Stimulated activated CD4-positive, alpha-beta T cell treated with anti-CD3 and anti-CD28 coated beads, TNF-alpha, amount 100 ng/mL, for 4 hours (primary cell): ENCODE measurements at places on chromosomes 3 and 15.

GRCh38 chr3:72290859-72291638 is 506.1 kb upstream of the PROK2 start:
- DNase-seq, result no peak

DNA sequence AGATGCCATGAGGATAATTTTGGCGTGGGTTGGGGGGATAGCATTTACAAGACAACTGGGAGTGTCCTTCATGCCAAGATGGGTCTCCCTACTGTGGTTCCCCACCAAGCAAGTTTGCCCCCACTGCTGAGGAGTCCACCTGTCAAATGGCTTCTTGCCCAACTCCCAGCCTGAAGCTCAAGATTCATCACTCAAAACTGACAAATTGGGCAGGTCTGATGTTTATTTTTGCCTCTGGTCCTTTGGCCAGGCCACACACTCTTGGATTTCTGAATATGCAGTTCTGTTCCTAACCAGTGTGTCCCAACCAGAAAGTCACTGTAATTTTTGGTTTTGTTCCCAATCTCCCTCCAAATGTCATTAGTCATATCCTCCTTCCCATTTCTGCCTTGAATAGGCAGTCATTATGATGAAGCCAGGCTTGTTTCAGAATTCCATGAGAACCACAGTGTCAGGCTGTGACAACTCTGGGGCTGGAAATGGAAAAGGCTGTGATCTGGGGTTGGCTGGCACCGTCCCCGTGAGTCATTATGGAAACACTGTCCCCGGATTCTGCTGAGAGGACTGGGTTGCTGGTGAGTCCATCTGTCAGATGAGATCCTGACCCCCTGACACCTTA is 29.3 kb upstream of the MEF2A start:
- no peak for DNase-seq

GRCh38 chr3:45640724-45641361 is 46.3 kb downstream of the LIMD1 start:
- DNase-seq, result no peak

- DNase-seq, result peak; percentile 97
These were observed at the start of gene GSK3B for GRCh38 chr3:120093911-120094775. GSK3B (minus strand) TSS chr3:120094447; CDS start chr3:120093434, 1,013 bp downstream.

DNA sequence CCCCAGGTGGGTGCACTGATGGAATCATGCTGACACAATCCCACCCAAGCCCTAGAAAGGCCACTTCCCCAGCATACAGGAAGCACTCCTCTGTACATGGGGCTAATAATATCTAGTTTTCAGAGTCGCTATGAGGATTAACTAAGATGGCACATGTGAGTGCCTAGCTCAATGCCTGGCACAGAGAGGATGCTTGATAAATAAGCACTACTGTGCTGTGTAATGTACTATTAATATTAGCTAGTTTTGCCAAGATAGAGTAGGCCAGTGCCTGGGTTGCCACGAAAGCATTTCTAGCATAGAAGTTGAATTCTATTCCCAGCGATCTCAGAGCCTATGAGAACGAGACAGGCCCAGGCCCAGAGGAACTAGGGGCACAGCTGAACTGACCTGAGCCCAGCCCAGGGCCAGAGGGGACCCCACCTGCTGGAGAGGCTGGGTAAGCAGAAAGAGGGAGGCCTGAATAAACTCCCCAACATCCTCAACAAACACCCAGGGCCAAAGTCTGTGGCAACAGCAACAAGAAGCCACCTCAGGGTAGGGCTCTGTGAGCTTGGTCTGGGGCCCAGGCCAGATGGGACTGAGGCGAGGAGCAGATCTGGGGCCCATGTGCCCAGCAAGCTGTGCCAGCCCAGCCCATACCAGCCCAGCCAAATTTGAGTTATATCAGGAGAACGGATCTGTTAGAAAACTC is 7.6 kb upstream of the SEMA7A start:
- no peak for DNase-seq

- DNase-seq, result no peak
These were observed 177.5 kb upstream of the LPP start for GRCh38 chr3:187976365-187976900.

DNA sequence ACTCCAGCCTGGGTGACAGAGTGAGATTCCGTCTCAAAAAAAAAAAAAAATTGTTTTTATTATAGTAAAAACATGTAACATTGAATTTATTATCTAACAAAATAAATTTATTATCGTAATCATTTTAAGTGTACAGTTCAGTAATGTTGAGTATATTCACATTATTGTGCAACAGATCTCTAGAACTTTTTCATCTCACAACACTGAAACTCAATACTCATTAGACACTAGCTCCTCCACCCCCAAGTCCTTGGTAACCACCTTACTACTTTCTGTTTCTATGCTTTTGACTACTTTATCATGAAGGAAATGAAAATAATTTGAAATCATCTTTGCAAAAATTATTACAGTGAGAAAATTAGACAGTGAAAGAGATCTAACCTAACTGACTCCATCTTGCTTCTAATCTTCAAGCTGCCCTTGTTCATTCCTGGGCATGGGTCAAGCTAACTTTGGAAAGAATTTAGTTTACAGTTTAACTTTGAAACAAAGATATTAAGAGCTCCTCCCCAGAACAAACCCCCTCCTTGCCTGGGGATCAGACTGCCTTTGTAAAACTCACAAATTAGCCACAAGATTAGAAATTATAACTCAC is 15.0 kb upstream of the FYCO1 start:
- DNase-seq, result no peak

DNA sequence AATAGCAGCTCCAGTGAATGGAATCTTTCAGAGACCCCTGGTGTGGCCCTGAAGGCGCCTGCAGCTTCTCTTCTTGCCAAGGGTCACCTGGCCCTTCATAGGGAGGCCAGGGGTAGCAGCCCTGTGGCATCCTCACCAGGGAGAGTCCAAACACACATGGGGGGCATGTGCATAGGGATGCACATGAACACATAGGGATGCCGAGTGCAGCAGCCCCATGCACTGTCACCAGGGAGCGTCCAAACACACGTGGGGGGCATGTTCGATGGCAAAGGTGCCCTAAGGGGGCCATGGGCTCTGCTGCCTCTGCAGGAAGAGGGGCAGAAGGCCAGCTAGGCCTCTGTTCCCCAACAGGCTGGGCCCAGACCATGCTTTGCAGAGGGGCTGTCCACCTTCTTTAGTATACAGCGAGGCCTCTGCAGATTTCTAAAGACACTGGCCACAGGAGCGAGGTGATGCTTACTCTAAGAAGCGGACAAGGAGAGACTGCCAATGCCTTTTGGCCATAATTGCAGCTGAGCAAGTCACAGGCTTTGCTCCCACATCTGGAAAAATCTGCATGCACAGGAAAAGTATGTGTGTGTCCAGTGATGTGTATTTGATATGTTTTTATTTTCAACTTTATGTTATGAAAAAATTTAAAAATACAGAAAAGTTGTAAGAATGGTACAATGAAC is 21.0 kb downstream of the ANAPC13 start:
- DNase-seq, result no peak

DNA sequence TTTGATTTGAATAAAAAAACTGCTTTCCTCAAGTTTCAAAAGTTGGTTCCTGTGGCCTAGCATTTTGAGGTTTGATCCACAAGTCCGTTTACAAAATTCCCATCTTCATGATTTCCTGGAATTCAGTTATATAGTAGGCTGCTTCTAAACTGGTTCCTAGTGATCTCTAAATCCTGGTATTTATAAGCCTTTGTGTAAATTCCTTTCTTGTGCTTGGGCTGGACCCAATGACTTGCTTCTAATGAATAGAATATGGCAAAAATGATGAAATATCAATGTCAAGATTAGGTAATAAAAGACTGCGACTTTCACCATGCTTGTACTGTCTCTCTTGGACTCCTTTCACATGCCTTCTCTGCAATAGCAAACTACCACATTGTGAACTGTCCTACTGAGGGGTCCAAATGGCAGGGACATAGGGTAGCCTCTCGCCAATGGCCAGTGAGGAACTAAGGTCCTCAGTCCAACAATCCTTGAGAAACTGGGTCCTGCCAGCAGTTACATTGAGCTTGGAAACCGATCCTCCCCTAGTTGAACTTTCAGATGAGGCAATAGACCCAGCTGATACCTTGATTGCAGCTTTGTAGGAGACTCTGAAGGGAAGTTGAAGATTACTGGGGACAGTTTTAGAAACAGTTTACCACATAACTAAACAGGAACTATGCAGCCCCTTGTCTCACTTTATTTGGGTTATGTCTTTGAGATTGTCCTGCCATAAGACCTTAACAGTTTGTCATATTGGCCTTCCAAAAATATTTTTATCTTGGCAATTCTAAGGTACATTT is 303.9 kb upstream of the TBC1D5 start:
- DNase-seq, result no peak

GRCh38 chr3:70049761-70050160 is 50.2 kb downstream of the SAMMSON start:
- DNase-seq, result no peak

DNA sequence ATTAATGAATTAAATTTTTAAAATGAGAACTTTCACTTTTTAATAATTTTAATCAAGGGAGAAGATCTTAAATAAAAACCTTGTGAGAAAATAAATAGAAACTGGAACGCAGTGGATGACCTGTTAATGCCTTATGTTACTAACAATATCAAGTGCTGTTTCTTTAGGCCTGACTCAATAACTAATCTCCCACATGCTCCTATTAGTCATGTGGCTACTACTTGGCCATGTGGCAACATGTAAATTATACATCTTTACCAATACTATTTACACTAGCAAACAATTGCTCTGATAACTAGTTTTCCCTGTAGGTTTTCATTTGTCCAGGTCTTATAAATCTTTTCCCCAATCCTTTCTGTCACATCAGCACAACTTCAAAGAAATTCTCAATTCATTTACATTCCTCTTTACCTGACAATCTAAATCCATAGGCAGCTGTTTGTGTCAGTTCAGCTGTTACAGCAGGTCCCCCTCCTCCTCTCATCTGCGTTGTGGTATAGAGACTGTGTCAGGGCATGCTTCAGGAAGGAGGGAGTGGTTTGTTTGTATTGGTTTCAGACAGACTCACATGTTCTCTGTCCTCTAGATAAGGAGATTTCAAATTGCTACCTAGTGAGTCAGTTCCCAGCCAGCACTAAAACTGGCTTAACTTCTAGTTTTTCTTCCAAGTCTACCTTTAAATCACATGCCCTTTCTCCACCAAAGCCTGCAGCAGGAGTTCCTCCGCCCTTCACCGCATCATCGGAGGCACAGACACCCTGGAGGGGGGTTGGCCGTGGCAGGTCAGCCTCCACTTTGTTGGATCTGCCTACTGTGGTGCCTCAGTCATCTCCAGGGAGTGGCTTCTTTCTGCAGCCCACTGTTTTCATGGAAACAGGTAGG is 11.3 kb upstream of the C3orf52 start:
- DNase-seq, result no peak

GRCh38 chr3:27596334-27596841 is 112.2 kb upstream of the SLC4A7 start:
- DNase-seq, result no peak

DNA sequence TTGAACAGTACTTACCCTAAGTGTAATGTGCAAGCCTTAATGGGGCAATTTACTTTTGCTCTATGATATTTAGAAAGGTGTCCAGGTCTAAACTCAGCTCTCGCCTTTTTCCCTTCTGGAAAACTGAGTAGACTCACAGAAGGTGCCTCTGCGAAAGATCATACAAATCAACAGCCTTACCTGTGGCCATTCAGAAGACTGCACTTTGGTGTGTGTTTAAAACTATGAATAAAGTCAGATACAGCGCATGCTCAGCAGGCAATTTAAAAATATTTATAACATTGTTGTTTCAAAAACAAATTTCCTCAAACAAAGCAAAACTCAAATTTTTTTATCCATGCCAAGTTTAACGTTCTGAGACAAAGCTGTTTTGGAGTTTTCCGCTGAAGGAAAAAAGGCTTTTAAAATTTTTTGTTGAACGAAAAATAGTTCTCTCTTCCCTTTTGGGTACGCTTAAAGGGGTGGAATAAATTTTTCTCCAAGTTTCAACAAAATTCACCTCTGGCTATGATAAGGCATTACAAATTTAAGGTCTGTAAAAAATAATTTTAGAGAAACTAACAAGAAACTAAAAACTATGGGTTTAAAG is 156.3 kb downstream of the TIGIT start:
- no peak for DNase-seq

DNA sequence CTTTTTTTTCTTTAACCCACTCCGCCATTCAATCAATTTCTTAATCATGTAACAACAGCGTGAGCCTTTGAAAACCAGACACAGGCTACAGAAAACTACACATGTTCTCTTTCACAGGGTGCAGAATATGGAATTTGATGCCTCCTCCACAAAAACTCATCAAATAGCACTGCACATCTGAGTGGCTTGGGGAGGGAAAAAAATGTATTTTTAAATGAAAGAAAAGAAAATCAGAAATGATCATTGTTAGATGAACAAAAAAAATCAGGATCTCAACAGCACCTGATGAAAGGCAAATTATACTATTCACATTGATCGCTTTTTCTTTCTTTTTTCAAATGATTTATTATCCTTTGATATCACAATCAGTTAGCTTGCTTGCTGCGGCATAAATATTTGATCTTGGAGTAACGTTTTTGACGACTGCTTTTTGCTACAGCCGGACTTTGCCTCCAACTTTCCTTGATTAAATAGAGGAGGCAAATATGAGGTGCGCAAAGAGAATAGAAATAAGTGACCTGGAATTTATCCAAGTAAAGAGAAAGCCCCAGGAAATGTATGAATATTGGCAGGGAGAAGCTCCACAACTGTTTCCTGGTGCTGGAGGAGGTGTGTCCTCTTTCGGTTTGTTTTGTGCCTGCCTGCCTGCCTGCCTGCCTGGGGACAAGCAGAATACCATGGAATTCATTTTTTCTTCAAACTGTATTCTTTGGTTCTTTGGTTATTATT is 63.1 kb downstream of the EDEM1 start:
- no peak for DNase-seq

- no peak for DNase-seq
These were observed 280.7 kb upstream of the ARHGEF26 start for GRCh38 chr3:153840487-153840886.
